Mesothelial cell of epicardium (in vitro differentiated cells): ENCODE measurements at places on chromosomes 6 and 20. TPM values are rescaled to one million over a fixed set of nuclear protein-coding genes. Genes with fewer than 3 reads are reported as not detected.

NKAPL gene
- total RNA-seq, result not detected in 3 replicates

UBD gene
- 0.47 to 0.50 TPM (median 0.49 TPM) in 3 replicates for total RNA-seq

TNNC2 gene
- 0.54 to 0.79 TPM in 2 of 3 replicates, not detected in the other for total RNA-seq

DEFB124 gene
- total RNA-seq, result not detected in 3 replicates

FAM83D gene
- total RNA-seq, result 10.2 to 11.5 TPM (median 10.8 TPM) in 3 replicates

GNMT gene
- 1.2 to 1.7 TPM (median 1.4 TPM) in 3 replicates for total RNA-seq

CASS4 gene
- total RNA-seq, result 0.67 to 0.78 TPM (median 0.72 TPM) in 3 replicates

GSTA3 gene
- not detected in 3 replicates for total RNA-seq

CFAP61 gene
- total RNA-seq, result 0.45 to 0.62 TPM in 2 of 3 replicates, not detected in the other

MYL9 gene
- 235 to 248 TPM (median 238 TPM) in 3 replicates for total RNA-seq

ACOT13 gene
- total RNA-seq, result 18.7 to 19.8 TPM (median 19.1 TPM) in 3 replicates

MCHR2 gene
- total RNA-seq, result not detected in 3 replicates

TRIM15 gene
- not detected in 3 replicates for total RNA-seq

ECT2L gene
- 0.14 to 0.40 TPM (median 0.40 TPM) in 3 replicates for total RNA-seq

LY6G5B gene
- 34.2 to 37.5 TPM (median 36.5 TPM) in 3 replicates for total RNA-seq

CALHM5 gene
- 1.4 to 1.7 TPM (median 1.6 TPM) in 3 replicates for total RNA-seq

SLC17A9 gene
- 5.3 to 7.1 TPM (median 5.7 TPM) in 3 replicates for total RNA-seq

MC3R gene
- total RNA-seq, result not detected in 3 replicates

RIPPLY2 gene
- not detected in 3 replicates for total RNA-seq

HFE gene
- total RNA-seq, result 7.0 to 8.3 TPM (median 8.3 TPM) in 3 replicates

MYBL2 gene
- 22.8 to 26.8 TPM (median 24.3 TPM) in 3 replicates for total RNA-seq

CST3 gene
- 127 to 138 TPM (median 130 TPM) in 3 replicates for total RNA-seq

ZBTB12 gene
- 35.3 to 37.1 TPM (median 35.9 TPM) in 3 replicates for total RNA-seq

PAK5 gene
- total RNA-seq, result 0.36 to 0.54 TPM (median 0.42 TPM) in 3 replicates

ENPP3 gene
- total RNA-seq, result 0.81 to 1.3 TPM (median 0.89 TPM) in 3 replicates

LY6G6C gene
- total RNA-seq, result 0.89 to 1.4 TPM (median 1.3 TPM) in 3 replicates

GTSF1L gene
- not detected in 3 replicates for total RNA-seq

BLCAP gene
- total RNA-seq, result 71.7 to 76.2 TPM (median 72.7 TPM) in 3 replicates

BNIP5 gene
- total RNA-seq, result 0.09 TPM in 1 of 3 replicates, not detected in the others

DLGAP4 gene
- total RNA-seq, result 89.4 to 99.1 TPM (median 91.1 TPM) in 3 replicates

PRSS16 gene
- total RNA-seq, result 16.2 to 20.6 TPM (median 19.1 TPM) in 3 replicates

UBE2V1 gene
- 134 to 139 TPM (median 138 TPM) in 3 replicates for total RNA-seq

STXBP5 gene
- 19.0 to 22.0 TPM (median 19.9 TPM) in 3 replicates for total RNA-seq

DNAH8 gene
- 0.02 to 0.25 TPM in 2 of 3 replicates, not detected in the other for total RNA-seq
